ENCODE measurements at places on chromosomes 3 and 15. TPM values are rescaled to one million over a fixed set of nuclear protein-coding genes. Genes with fewer than 3 reads are reported as not detected.
A peak's percentile ranks its signal among the peaks of the same experiment; 100 is the strongest.

- DNase-seq: no peak
Measured at GRCh38 chr3:187963677-187964385, 190.1 kb upstream of the LPP start.

MST1R gene
- 2.0 TPM for total RNA-seq

DNA sequence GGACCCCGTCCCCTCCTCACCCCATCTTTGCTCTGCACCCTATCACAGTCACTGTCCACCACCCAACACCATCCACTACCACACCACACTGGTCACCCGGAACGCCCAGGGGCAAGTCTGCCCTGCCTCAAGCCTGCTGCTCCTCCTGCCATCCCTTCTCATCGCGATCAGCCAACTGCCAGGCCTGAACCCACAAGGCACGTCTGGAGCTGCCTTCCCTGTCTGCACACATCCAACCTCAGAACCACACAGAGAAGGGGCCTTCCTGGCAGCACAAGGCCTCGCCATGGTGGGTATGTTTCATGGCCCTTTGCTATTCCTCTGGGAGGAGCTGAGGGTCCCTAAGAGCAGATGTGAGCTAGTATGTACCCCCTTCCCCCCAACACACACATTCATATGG is 3.4 kb upstream of the DUSP7 start:
- no peak for DNase-seq

- DNase-seq: no peak
Measured at GRCh38 chr3:8745619-8746370, 12.2 kb downstream of the CAV3 start.

DNA sequence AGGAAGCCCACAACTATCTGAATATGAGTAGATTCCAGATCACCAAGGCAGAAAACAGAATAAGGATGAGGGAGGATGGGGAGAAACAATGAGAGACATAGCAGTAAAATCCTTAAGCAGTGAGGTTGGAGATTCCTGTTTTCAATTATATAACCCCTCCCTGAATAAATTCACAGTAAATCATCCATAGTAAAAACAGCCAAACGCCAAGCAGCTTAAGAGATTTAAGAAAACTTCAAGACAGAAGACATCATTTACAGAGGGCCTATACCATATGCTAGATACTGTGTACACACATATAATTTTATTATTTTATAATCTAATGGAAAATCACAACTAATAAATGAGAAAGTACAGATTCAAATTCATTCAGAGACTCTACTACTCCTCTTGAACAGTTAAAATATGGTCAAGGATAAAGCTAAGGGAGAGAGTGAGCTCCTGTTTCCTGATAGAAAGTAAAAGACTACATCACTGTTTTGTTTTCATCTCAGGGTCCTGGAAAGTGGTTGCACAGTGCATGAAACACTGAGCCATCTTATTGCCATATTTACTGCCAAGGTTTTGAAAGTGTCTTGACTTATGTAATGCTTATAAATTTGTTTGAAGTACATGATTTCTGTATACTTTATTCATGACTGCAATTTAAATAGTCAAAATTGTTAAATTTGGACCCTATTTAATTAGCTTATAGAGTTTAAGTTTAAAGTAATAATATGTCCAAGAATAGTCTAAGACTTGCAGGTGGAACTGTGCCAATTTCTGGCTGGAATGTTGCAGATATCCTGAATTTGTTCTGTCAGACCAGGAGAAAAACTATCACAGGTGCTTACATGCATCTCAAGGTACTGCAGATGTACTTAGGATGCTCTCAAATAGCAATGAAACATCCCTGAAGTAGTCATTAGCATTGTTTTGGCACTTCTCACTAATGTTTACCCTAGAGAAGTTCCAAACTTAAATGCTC is 141.4 kb downstream of the TBL1XR1 start:
- DNase-seq: no peak

- DNase-seq: no peak
Measured at GRCh38 chr15:23401627-23402026, 45.4 kb downstream of the GOLGA6L2 start.

RASL12 gene
- total RNA-seq: 20.9 TPM

GRCh38 chr3:56209982-56210751 is 258.1 kb downstream of the ERC2 start:
- no peak for DNase-seq

DNA sequence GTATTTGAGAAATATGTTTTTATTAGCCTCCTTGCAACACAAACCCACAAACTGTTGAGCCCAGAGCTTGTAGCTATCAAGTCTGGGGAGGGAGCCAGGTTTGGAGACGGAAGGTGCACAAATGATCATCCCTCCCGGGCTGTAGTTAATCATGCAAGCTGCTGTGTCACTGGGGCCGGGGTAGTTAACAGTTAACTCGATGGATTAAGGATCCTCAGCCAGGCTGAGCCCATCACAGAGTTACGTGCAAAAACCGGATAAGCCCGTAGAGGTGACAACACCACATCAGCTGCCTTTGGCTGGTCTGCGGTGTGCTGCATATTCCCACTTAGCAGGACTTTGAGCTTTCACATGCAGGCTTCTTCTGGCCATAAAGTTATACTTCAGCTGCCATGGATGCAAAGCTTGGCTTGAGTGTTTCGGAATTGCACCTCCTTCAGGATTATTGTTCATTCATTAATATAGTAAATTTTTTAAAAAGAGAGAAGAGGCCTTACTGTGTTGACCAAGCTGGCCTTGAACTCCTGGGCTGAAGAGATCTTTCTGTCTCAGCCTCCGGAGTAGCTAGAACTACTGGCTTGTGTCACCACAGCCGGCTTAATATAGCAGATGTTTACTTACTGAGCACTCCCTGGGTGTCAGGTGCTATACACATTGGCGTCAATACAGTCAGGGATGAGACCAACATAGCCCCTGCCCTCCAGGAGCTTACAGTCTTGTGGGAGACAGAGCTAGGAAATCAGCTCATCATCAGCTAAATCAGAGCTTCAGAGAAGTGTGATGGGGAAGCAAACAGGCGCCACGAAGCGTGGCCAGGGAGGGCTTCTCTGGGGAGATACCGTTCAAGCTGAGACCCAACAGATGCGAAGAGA is 226.8 kb upstream of the BHLHE40 start:
- no peak for DNase-seq

DNA sequence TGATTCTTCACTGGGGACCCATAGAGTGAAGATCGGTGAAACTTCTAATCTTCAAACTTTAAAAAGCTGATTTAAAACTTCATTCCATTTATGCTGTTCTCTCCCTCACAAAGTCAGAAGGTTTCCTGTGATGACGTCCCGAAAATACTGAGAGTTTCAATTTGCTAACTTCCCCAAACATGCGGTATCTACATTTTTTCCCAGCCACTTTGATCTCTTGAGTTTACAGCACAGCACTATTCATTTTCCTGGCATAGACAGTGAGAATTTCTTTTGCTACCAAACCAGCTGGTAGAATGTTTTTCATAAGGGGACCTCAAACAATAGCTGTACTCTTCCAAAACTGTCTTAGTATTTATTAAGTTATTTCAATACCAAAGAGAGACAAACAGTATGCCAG is 156.8 kb downstream of the LSAMP start:
- DNase-seq: no peak

DNA sequence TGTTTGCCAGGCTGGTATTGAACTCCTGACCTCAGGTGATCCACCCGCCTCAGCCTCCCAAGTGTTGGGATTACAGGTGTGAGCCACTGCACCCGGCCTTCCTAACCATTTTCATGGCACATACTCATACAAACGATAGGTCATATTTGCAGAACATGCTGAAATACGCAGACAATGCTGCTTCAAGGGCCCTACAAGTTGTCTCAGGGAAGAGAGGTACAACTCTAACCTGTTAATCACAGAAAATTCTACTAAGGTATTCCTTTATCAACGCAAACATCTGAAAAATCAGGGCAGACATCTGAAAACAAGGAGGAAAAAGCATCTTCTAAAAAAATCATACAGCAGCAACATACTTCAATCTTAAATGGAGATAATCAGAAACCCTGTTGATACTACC is 39.9 kb downstream of the RAF1 start:
- no peak for DNase-seq

DNA sequence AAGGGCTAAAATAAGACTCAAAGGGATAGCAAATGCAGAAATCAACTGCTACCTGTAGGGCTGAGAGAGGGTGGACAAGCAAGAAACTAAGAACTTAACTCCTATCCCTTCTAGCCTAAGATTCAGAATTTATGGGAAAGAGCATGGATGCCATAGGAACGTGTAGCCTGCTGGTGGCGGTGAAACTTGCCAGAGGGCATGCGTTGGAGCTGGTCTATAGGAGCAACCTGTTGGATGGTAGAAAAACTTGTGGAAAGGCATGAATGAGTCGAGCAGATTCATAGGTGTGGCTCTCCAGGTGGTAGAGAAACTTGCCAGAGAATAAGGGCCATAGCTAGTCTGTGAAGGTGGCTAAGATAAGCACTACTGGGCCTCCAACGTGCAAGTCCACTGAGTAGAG is 137.2 kb downstream of the DOCK3 start:
- DNase-seq: no peak

DNA sequence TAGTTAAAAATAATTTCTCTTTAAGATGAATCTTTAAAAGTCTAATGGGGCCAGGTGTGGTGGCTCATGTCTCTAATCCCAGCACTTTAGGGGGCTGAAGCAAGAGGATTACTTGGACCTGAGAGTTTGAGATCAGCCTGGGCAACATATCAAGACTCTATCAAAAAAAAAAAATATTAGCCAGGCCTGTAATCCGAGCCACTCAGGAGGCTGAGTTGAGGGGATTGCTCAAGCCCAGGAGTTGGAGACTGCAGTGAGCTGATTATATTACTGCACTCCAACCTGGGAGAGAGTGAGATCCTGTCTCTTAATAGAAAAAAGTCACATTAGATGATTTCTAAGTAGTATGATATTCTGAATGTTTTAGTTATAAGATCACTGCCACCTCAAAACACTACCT is 322.0 kb upstream of the MANF start:
- no peak for DNase-seq

DNA sequence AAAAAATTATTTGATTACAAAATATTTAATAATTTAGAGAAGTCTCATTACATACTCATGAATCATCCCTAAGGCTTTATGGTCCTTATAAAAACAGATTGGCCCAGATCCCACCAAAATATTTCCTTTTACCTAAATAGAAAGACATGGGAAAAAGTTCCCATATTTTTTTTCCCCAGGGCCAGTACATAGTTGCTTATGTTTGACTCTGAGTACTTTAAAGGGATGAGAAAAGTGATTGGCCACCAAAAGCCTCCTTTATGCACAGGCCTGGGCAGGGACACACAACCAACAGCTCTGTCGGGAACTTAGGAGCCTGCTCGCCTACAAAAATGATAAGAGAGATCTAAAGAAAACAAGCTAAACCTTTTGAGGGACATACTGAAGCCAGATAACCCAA is 22.3 kb downstream of the KCNAB1 start:
- DNase-seq: no peak

GRCh38 chr15:51750792-51751696 is at the start of gene TMOD2:
Gene TMOD2 (plus strand): TSS chr15:51751597. CDS start chr15:51766442, 14,845 bp downstream.
- DNase-seq: peak; percentile 87

CYP1A1 gene
- 0.45 TPM for total RNA-seq

DNA sequence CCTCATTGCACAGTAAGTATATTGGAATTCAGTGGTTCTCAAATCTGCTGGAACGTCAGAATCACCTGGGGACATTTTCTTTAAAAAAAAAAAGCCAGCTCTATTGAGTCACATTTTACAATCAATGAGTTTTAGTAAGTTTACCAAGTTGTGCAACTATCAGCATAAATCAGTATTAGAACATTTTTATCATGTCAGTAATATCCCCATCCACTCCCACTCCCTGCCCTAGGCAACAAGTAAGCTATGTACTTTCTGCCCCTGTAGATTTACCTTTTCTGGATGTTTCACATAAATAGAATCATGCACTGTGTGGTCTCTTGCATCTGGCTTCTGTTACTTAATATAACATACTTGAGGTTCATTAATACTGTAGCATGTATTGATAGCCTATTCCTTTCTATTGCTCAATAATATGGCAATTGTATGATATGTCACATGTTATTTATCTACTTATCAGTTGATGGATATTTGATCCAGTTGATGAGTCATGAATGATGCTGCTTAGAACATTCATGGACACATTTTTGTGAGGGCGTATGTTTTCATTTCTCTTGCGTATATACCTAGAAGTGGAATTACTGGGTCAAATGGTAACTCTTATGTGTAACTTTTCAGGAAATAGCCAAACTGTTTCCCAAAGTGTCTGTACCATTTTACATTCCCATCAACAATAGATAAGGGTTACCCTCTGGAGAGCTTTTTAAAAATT is 180.5 kb downstream of the THSD4 start:
- no peak for DNase-seq

DNA sequence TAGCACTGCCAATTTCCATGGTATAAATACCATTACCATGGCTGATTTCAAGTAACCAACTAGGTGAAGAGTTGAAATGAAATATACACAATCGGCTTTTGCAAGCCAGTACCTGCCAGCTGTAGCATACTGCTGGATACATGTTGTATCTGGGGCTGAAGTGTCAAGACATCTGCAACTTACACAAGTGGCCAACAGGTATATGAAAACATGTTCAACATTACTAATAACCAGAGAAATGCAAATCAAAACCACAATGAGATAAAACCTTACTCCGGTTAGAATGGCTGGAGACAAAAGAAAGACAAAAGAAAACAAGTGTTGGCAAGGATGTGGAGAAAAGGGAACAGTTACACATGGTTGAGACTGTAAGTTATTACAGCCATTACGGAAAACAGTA is 11.6 kb downstream of the ATOSA start:
- DNase-seq: no peak

PCSK6 gene
- total RNA-seq: 4.7 TPM

DNA sequence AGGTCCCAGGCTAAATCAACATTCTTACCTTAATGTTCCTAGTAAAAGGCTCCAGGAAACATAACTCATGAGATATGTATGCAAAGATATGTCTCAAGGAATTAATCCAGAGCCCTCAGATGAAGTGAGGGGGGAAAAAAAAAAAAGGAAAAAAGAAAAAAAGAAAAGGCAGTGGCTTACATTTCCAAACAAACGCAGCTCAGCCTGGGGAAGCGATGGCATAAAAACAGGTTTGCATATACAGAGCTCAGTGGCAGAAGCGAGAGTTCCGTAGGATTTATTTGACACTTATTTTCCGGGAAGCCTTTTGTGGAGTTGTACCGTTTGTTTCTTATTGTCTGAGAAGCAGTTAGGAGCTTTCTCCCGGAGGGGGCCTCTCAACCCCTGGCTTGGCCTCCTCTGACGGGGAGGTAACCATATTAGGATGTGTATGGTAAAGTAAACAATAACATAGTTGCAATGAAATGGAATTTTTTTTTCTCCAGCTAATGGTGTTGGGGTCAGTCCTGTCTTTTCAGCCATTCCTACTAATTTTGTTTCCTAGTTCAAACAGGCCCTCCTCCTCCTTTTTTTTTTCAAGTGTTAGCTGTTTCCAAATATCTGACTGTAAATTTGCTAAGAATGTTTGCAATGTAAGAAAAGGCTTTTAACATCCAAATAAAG is 338.6 kb downstream of the FOXP1 start:
- peak; percentile 25 for DNase-seq

GRCh38 chr15:48940508-48940907 is 23.2 kb downstream of the SHC4 start:
- no peak for DNase-seq

ACAN gene
- 0.33 TPM for total RNA-seq

DNA sequence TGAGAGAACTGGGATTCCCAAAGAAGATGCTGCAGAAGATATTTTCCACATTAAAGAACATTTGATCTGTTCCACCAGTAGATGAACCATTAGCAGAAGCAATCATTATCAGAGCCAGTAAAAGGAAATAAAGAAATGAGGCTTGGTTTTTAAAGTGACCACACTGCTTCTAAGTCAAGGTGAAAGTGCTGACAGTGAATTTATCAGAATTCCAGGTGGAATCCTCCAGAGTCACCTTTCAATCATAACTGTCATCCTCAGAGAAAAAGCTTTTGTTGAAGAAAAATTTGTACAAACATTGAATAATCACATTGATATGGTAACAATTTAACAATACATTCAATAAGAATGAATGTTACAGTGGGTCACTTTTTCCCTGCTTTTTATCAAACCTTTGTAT is 99.8 kb downstream of the GREM1 start:
- DNase-seq: no peak

Data from H7 (cell line).